ENCODE measurements at places on chromosomes 5 and 9.

DNA sequence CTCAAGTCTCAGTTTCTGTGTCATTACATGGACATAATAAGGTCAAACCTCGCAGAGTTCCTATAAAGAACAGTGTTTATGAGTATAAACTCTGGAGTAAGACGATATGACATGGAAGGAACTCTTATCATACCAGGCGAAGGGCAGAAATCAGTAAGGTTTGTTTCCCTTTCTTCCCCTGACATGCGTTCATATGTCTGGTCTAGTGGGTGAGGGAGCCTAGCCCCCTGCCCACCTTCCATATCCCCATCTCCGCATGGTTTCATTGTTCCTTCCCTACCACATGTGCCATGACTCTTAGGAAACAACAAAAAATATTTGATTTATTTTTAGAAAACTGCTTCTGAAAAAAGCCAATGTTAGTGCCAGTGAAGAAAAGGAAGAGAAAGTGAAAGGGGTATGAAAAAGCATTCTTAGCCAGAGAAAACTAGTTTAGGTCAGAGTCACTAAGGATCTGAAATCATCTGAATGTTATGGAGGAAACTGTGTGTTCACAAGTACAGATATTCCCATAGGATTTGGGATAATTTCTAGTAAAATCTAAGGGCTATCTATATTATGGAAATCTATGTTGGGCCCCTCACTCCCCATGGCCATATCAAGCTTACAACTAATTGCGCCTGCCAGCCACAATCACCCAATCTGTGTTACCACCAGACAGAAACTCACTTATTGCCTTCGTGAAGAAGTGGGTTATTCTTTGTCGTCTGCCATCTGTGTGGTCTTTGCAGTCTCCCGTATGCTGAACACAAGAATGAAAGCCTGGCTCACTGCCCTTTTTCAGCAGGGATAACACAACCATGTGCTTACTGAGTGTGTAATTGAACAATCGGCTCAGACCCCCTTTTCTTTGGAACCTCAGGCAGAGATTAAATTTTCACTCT lies 19.9 kb upstream of the HMHB1 start:
- DNase-seq = no peak

DNA sequence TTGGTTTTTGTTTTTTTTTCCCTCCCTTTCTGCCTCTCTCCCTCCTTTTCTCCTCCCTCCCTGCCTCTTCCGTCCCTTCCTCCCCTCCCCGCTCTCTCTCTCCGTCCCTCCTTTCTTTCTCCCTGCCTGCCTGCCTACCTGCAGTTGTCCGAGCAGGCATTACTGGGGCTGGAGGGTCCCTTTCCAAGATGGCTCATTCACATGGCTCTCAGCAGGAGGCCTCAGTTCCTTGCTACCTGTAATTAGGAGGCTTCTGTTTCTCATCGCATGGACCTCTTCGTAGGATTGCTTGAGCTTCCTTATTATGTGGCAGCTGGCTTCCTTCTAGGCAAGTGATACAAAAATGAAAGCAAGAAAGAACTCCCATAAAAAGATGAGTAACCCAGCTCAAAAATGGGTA lies 8.0 kb downstream of the RGS3 start:
- DNase-seq = no peak

DNA sequence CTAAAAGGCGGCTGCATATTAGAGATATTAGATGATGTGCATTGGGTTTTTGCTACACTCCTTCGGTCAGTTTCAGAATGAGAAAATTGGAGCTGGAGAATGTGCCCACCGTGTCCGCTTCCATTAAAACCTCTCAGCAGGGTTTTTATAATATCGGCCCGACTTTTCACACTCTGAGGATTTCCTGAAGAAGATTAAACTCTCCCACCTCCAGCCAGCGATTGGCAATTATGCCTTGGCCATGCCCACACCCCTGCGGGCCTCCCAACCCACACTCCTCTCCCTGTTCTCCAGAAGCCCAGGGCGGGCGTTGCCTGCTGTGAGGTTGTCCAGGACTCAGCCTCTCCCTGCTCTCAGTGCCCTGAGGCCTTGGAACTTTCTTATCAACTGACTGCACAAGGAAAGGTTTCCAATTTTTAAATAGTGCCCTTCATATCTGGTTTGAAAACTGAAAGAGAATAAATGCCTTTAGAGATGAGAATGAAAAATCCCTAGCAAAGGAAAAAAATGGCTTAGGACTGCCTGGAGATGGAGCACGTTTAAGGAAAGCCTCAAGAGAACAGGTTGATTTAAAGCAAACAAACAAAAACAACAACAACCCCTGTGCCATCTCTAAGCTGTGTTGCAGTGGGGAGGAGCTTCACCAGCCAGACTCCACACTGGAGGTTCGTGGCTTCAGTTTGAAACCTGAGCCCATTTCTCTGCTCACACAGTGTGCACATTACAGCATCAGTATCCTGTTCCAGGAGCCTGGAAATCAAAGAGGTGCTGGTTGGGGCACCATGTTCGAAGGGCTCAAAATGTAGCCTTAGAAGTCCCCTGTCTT lies 292.9 kb downstream of the NSG2 start:
- DNase-seq = no peak

GRCh38 chr9:84781931-84782866 lies 112.7 kb downstream of the NTRK2 start:
- DNase-seq = no peak

DNA sequence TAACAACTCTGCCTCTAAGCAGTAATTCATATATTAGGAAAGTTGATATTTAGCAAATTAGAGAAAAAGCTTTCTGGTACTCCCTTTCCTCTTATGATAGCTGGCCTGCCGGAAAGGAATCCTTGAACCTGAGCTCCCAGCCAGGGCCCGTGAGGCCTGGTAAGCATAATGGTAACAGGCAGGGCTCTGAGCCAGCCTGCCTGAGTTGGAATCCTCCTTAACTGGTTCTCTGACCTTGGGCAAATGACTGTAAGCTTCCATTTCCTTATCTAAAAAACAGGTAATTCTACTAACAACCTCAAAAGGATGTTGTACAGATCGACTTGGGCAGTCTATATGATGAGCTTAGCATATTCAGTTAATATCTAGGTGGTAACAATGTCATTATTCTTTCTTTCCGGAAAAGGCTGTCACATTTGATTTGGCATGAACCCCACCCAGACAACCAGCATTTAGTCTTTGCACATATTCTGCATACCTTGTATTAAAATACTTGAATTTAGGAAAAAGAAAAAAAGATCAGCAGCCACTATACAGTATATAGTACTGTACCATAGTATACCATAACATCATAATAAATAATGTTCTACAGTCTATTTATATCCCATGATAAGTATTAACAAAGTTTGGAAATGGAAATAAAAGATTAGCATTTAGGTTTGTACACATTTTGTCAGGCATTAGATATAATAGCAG lies 55.7 kb upstream of the MAP3K1 start:
- DNase-seq = no peak

DNA sequence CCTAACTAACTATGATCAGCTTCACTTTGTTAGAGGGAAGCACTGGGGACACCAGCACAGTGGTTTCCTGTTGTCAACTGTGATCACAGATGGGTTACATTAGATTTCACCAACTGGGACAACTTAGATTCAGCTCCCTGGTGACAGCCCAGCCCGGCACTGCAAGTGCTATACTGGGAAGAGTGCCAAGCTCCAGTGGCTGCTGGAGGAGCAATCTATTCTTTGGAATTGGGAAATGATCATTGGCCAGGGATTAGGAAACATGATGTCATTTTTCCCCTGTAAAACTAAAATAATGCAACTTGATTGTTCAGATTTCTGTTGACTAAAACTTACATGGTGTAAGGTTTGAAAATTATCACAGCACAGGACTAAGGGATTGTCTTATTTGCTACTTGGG lies 33.2 kb downstream of the PTGR1 start:
- no peak for DNase-seq

- DNase-seq = no peak
These were observed 120.1 kb downstream of the BOD1 start for GRCh38 chr5:173496129-173496882.

DNA sequence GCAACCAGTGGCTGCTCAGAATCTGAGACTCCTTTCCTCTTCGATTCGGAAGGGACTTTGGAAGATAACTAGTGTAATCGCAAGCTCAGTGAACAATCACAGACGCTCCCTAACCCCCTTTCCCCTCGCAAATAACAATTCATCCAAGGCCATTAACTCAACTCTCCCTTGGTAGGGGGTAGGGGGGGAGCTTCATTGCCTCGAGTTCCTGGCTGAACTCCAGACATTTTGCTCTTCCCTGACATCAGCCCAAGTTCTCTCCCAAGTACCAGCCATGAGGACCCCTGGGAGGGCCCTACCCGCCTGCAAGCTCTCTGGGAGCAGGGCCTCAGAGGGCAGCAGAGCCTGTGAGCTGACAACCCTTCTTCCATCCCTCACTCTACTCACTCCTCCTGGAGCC lies 8.4 kb downstream of the FAM163B start:
- DNase-seq = no peak

GRCh38 chr5:5598547-5599113 lies 176.2 kb downstream of the ICE1 start:
- DNase-seq = peak; percentile 12

GRCh38 chr9:16811987-16812685 lies 58.3 kb downstream of the BNC2 start:
- no peak for DNase-seq

- peak; percentile 55 for DNase-seq
These were observed at the start of gene ST8SIA4 for GRCh38 chr5:100903039-100903887. Gene ST8SIA4 (minus strand): TSS chr5:100903282. CDS start chr5:100902955, 327 bp downstream.

GRCh38 chr9:36332006-36332405 lies 68.1 kb downstream of the RNF38 start:
- no peak for DNase-seq

GRCh38 chr9:132849185-132849706 lies 28.8 kb downstream of the AK8 start:
- DNase-seq = no peak

DNA sequence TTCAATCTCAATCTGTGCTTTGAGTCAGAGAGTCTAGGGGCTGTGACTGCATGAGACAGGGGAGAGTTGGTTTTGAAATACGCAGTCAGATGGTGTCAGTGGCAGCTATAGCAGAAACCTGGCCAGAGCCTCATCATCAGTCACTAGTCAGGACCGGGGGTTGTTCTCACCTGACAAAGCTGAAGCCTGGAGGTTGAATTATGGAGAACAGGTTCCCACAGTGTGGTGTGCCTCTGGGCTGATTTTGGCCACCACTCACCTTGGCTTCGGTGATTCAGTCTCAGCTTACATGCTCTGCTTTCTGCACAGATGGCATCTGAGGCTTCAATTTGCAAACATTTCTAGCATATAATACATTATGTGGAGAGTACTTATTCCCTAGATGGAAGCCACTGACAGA lies 387.3 kb downstream of the YTHDC2 start:
- no peak for DNase-seq

DNA sequence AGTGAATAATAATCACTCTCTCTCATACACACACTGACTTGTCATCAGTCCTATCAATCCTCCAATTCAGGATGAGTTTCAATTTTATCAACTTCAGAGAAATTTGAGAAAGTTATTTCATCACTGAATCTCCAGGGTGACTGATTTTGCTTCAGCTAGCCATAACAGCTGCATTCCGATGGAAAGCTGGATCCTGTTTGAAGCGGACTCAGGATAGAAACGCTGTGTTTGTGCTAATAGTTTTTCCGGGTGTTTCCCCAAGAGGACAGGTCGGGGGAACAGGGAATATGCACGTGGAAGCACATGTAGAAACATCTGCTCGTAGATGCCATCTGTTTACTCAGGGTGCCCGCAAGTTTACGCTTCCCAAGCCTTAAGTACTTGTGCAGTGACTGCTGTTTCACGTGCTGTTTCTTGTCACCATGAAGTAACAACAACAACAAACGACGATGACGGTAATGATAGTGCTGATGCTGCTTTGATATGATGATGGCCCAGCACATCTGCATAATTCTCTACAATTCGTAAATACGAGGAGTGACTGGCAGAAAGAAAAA lies 263.7 kb upstream of the DAPK1 start:
- no peak for DNase-seq

GRCh38 chr9:132743931-132744479 lies 73.7 kb downstream of the GTF3C4 start:
- no peak for DNase-seq

GRCh38 chr5:91703128-91703527 lies 320.0 kb upstream of the ARRDC3 start:
- DNase-seq = no peak

DNA sequence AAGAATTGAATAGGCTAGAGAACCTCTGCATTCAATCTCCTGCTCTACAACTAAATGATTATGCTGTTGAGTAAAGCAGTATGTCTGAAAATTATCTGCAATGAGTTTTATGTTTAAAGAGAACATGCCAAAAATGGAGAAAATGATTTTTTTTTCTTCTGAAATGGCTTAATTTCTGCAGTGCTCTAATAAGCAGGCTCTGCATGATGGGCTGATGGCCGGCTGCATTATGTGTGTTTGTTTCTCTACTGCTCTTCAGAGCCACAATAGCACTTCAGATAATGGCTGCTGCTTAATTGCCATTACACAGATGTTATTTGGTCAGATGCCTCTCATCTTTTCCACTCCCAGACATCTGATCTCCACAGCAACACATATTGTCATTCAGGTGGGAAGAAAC lies 286.4 kb upstream of the DMAC1 start:
- peak; percentile 92 for DNase-seq

GRCh38 chr9:124003636-124004349 lies 7.8 kb upstream of the LHX2 start:
- DNase-seq = no peak

DNA sequence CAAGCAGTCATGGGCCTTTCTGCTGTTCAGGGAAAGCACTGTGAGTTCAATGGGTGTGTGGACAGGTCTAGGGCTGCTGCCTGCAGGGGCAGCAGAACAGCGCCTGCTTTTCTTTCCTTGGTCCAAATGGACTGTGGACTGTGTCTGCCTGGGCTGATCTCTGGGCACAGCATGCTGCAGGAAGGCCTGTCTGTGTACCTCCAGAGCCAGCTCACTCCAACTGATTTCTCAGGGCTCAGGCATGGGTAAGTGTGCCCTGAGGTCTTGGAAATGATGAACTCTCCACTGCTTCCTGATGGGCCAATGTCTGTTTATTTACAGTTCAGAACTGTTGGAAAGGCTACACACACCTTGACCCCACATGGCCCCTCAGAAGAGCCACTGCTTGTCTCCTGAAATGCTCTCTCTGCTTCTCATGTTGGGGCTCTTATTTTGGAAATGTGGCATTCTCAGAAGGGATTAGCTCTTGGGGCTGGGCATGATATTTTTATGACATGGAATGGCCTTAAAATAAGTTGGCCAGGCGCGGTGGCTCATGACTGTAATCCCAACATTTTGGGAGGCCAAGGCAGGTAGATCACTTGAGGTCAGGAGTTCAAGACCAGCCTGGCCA lies 27.0 kb downstream of the SLC22A4 start:
- DNase-seq = no peak
